ENCODE measurements at places on chromosomes 16 and 17. TPM values are rescaled to one million over a fixed set of nuclear protein-coding genes. Genes with fewer than 3 reads are reported as not detected.

Gene C16orf46
- 1.7 TPM for polyA plus RNA-seq

Gene TMIGD1
- not detected for polyA plus RNA-seq

Gene CCL8
- polyA plus RNA-seq: 0.15 TPM

GRCh38 chr16:58647107-58647506 lies 17.5 kb upstream of the CNOT1 start:
- H3K4me1 ChIP-seq: no peaks in the 10 kb centered on the region
- no peak overlapping the region for H3K4me3 ChIP-seq
- no peak for DNase-seq
- no peaks in the 10 kb centered on the region for H3K27me3 ChIP-seq
- H3K36me3 ChIP-seq: no peaks in the 10 kb centered on the region

- H3K4me3 ChIP-seq: no peak overlapping the region
- DNase-seq: no peak
- no peaks in the 10 kb centered on the region for H3K36me3 ChIP-seq
- H3K4me1 ChIP-seq: peaks cover 19% of the 10 kb centered on the region
- no peaks in the 10 kb centered on the region for H3K27me3 ChIP-seq
Observed at GRCh38 chr17:35052241-35052610, 11.3 kb downstream of the RFFL start.

DNA sequence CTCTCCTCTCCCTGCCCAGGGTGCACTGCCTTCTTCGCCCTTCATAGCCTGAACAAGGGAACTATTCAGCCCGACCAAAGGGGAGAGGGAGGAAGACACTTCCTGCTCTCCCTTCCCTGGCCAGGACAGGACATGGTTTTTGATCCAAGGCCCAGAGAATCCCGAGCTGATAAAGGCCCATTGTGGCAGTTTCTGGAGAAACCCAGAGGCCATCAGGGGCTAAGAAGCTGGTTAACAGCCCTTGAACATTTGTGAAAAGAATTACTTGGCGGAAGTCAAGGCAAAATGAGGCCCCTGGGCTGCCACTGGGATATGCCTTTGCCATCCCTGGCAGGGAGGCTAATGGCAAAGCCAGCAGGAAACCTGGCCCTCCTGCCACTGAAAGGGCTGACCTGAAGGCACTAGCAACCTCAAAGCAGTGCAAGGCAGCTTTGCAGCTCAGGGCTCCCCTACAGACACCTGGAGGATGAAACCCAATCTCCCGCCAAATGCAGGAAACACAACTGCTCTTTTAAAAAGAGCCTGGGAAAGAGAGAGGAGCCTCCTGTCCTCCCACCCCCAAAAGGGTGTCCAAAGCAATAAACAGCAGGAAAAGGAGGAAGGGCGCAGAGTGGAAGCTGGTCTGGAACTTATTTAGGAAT lies 12.6 kb downstream of the PHB1 start:
- no peaks in the 10 kb centered on the region for H3K36me3 ChIP-seq
- no peak overlapping the region for H3K27ac ChIP-seq
- H3K4me3 ChIP-seq: no peak overlapping the region
- H3K4me1 ChIP-seq: no peaks in the 10 kb centered on the region
- H3K27me3 ChIP-seq: no peaks in the 10 kb centered on the region

DNA sequence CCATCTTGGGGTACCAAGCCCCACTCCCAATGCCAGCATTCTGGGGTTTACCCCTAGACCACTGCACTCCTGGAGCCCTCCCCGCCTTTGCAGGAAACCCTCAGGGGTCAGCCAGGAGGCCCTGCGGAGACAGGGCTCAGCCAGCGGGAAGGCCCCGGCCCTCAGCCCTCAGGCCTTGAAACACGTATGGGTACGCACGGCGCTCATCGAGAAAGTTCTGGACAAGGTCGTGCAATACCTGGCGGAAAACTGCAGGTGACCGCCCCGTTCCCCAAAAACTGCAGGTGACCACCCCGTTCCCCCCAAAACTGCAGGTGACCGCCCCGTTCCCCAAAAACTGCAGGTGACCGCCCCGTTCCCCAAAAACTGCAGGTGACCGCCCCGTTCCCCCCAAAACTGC lies 24.7 kb downstream of the SGSM2 start:
- no peak overlapping the region for H3K4me3 ChIP-seq
- H3K27ac ChIP-seq: no peak overlapping the region
- no peak for DNase-seq
- no peaks in the 10 kb centered on the region for H3K27me3 ChIP-seq
- peaks cover 17% of the 10 kb centered on the region for H3K36me3 ChIP-seq
- H3K4me1 ChIP-seq: peaks cover 16% of the 10 kb centered on the region

- DNase-seq: no peak
- no peaks in the 10 kb centered on the region for H3K27me3 ChIP-seq
- peaks cover 7% of the 10 kb centered on the region for H3K36me3 ChIP-seq
- H3K4me1 ChIP-seq: peaks cover 5% of the 10 kb centered on the region
Observed at GRCh38 chr16:69036399-69037091, 68.9 kb upstream of the HAS3 start.

DNA sequence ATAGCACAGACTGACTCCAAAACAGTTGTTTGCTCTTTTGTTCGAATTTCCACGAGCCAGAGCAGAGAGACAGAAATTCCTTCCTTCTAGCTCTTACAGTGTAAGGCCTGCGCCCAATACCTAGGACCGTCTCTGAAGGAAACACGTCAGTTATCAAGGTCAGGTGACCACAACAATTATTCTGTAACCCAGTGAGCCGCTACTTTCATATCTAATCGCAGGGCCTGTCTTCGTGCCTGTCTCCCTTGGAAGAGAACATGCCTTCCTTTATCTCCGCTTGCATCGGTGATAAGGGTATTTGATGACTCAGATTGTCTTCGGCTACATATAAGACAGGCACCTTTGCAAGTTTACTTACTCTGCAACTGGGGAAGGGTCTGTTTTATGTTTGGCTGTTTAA lies 288.0 kb downstream of the MAF start:
- H3K27ac ChIP-seq: no peak overlapping the region
- peaks cover 17% of the 10 kb centered on the region for H3K27me3 ChIP-seq
- no peaks in the 10 kb centered on the region for H3K36me3 ChIP-seq
- no peaks in the 10 kb centered on the region for H3K4me1 ChIP-seq
- no peak for DNase-seq

DNA sequence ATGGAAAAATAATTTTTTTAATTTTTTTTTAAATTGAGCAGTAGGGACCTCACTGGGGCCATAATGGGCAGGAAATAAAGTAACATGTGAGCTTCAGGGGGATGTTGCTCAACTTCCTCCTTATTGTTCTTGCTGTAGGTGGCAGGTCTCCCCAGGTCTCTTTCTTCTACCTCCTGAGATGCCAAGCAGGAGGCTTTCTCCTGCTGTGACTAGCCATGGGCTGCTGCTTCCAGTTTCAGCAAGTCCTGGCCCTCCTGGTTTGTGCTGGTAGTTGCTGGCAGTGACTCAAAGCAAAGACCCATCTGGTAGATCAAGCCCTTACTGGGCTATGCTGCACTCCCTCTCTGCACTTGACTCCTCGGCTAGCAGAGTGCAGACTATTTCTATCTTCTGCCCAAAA lies 2.3 kb downstream of the DPEP2NB start:
- DNase-seq: no peak
- no peaks in the 10 kb centered on the region for H3K36me3 ChIP-seq
- no peak overlapping the region for H3K27ac ChIP-seq
- H3K4me3 ChIP-seq: no peak overlapping the region
- H3K27me3 ChIP-seq: no peaks in the 10 kb centered on the region

All from heart left ventricle (tissue), 16 donors.